ENCODE measurements at places on chromosomes 3 and 15. TPM values are rescaled to one million over a fixed set of nuclear protein-coding genes. Genes with fewer than 3 reads are reported as not detected.

Gene VIPR1
- 23.9 TPM for total RNA-seq

DNA sequence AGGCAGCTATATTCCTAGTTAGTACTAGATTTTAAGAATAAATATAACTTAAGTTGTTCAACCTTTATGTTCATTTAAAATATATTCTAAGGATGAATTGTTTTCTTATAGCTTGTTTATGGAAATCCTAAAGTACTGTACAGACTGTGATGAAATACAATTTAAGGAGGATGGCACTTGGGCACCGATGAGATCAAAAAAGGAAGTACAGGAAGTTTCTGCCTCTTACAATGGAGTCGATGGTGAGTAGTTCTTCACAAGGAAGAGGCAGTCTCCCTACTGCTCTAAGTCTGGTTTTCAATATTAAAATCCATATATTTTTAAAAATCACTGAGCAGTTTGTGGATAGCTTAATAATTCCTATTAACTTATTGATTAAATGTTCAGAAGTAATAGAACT lies 29.6 kb downstream of the CALML4 start:
- H3K4me3 ChIP-seq = no peak overlapping the region
- H3K4me1 ChIP-seq = no peaks in the 10 kb centered on the region
- no peak overlapping the region for H3K27ac ChIP-seq
- H3K27me3 ChIP-seq = no peaks in the 10 kb centered on the region
- H3K36me3 ChIP-seq = 0 out of 2 replicates have a peak, but pooled peaks cover 4% of the 10 kb centered on the region
- DNase-seq = no peak

DNA sequence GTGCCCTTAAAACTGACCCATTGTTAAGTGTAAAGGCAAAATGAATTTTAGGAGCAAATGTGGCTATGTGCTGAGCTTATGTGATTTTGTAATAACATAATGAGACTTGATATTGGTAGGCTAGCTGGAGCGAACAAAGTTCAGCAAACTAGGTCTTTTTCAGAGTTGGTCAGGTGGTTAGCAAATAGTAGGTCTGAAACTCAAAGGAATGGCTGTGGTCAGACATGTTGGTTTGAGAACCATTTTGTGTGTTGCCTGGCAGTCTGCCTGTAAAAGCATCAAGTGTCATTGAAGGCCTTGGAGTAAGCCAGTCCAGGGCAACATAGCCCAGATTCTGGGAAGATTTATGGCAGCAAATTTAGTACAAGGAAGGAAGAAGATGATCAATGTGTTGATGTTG lies 16.4 kb downstream of the FBXO22 start:
- no peak for DNase-seq
- H3K36me3 ChIP-seq = 0 out of 2 replicates have a peak, but pooled peaks cover 4% of the 10 kb centered on the region
- H3K4me3 ChIP-seq = no peak overlapping the region
- no peaks in the 10 kb centered on the region for H3K27me3 ChIP-seq
- H3K27ac ChIP-seq = no peak overlapping the region
- no peaks in the 10 kb centered on the region for H3K4me1 ChIP-seq

DNA sequence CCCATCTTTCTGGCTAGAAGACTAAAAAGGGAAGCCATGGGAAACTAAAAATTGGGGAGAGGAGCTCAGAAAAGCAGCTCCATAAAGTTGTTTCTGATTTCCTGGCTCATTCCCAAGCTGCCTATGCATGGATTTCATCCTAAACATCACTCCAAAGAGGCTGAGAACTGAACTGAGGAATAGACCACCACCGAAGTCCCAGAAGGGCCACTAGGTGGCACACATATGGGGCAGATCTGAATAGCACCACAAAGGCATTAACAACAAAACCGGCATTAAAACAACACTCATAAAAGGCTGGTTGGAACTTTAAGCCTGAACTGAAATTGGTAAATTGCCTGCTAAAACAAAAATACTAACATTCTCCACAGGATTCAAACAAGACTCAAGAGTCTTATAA lies 106.3 kb downstream of the PLD1 start:
- no peaks in the 10 kb centered on the region for H3K36me3 ChIP-seq
- no peak overlapping the region for H3K4me3 ChIP-seq

GRCh38 chr3:6680119-6680806 lies 180.7 kb upstream of the GRM7 start:
- H3K27ac ChIP-seq = no peak overlapping the region
- H3K27me3 ChIP-seq = no peaks in the 10 kb centered on the region
- H3K4me1 ChIP-seq = no peaks in the 10 kb centered on the region
- H3K36me3 ChIP-seq = no peaks in the 10 kb centered on the region

Data from PC-9 (cell line).